ENCODE measurements at places on chromosomes 16 and 17. TPM values are rescaled to one million over a fixed set of nuclear protein-coding genes. Genes with fewer than 3 reads are reported as not detected.

GRCh38 chr16:67019171-67019570 lies 9.8 kb upstream of the CBFB start:
- DNase-seq = no peak

GRCh38 chr17:64385187-64386083 lies 5.2 kb downstream of the PECAM1 start:
- no peak for DNase-seq

DNA sequence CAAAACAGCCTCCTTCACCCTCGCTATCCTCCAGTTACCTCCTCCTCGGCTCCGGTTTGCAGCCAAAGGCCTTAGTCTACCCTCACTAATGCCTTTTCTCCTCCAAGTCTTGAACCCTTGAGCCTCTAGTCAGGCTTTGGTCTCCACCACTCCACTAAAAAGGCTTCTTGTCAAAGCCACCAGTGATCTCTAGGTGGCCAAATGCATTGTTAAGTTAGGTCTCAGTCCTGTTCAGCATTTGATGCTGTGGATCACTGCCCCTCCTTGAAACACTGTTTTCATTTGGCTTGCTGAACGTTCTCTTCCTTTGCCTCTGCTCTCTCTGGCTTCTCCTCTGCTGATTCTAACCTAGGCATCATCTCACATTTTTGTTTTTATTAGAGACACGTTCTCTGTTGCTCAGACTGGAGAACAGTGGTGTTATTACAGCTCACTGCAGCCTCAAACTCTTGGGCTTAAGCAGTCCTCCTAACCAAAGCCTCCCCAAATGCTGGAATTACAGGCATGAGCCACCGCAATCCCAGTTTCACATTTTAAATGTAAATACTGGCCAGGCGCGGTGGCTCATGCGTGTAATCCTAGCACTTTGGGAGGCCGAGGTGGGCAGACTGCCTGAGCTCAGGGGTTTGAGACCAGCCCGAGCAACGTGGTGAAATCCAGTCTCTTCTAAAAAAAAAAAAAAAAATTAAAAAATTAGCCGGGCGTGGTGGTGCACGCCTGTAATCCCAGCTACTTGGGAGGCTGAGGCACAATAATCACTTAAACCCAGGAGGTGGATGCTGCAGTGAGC lies 1.1 kb downstream of the SGF29 start:
- no peak for DNase-seq

DNA sequence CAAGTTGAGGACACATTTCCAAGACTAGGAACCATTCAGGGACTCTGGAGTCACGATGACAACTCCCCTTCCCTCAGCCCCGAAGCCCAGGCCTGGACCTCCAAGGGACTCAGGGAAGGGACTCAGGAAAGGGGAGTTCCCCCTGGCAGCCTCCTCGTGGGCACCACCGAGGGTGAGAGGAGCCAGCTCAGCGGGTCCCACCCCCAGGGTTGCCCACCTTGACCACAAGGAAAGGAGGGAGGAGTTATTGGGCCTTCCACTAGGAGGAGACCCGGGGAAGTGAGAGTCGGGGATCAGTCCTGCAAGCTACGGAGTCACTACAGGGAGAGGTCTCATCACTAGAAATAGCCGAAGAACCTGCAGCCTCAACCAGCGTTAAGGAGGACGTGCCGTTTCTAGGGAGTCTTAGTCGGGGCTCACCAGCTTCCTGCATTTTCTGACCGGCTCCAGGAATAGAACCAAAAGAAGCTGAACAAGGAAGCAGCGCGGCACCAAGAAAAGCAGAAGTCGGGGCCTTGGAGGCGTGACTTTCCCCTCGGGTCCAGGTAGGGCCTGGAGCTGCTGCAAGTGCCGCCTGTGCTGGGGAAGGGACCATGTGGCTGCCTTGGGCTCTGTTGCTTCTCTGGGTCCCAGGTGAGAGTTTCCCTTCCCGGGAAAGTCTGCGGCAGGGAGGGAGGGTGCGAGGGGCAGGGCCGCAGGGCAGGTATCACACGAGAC lies at the start of gene CD300A:
CD300A (plus strand) TSS at position 524 of the 717 bp plus-strand sequence; CDS start at position 594, 70 bp downstream.
- no peak for DNase-seq

DNA sequence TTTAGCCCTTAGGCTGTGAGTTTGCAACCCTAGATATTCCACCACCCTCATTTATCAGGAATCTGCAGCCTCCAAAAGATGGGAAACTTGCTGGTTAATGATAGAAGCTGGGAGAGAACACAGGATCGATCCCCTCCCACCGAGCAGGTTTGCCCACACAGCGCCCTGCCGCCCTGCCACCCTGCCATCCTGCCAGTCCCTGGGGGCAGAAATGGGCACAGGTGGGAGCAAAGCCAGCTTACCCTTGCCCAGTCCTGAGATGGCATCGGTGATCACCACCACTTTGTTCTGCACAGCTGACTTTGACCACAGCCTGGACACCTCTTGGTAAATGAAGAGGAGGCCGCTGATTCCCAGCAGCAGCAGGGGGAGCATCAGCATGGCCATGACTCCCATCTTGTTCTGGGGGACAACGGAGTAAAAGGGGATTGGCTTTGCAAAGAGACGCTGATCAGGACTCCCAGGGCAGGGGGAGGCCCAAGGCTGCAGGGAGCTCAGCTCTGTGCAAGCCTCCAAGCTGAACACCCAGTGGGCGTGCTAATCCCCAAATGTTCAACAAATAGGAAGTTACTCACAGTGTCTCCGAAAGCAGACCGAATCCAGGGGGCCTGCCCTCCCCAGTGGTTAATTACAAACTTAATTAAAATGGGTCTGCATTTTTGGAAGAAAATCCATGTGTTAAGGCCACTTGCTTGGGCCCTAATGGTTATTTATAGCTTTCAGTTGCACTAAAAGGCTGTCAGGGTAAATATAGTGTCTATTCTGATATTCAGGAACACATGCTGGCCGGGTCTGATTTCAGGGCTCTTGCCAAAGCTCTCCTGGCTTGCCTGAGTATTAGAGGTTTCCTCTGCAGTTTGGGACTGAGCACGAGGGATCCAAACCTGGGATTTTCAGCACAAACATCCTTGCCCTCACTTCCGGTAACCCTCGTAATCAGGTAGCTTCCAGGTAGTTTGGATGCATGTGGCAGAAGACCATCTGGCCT lies at the start of gene DHRS7C:
DHRS7C (minus strand) TSS at position 704 of the 988 bp plus-strand sequence; CDS start at position 396, 308 bp downstream.
- DNase-seq = no peak

DNA sequence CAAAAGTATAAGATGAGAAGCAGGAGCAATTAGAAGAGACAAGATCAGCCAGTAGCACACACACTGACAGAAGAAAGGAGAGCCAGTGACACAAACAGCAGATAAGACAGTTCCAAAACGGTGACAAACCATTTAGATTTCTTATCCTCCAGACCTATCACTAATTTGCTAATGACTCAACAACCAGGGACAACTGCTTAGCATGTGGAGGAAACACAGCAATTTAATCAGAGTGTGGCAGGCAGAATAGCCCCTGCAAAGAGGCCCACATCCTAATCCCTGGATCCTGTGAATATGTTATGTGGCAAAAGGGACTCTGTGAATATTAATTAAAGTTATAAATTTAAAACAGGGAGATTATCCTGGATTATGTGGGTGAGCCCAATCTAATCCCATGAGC lies 81.1 kb downstream of the CACNG1 start:
- DNase-seq = no peak

- no peak for DNase-seq
Observed at GRCh38 chr17:48735062-48735351, 6.5 kb upstream of the HOXB13 start.

GRCh38 chr16:70432356-70432722 lies 6.6 kb downstream of the ST3GAL2 start:
- DNase-seq = no peak

- DNase-seq = no peak
Observed at GRCh38 chr17:62900096-62900495, 65.9 kb upstream of the TANC2 start.

DNA sequence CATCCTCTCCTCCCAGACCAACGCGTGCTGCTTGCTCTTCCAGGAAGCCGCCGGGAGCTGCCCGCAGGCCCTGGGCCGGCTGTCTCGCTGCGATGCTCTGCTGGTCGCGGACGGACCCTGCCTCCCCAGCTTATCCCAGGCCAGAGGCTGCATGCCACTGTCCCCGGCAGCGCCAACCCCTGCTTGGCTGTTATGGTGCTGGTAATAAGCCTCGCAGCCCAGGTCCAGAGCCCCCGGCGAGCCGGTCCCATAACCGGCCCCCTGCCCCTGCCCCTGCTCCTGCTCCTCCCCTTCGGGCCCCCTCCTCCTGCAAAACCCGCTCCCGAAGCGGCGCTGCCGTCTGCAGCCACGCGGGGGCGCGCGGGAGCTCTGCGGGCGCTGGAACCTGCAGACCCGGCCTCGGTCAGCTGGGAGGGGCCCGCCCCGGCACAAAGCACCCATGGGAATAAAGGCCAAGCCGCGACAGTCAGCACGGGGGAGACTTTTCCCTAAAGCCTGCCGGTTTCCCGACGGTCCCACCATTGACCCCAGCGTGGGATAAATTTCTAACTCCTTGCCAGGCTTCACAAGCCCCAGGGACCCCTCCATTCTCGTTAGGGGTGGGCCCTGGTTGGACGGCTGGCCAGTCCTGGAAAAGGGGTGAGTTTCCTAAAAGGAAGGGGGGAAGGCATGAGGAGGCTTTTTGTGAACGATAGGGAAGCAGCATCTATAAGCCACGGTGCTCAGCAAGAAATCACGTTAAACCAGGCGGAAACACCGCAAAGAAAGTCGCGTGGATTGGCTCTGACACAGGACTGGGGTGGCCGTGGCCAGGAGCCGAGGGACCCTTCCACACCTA lies 11.2 kb downstream of the ENPP7 start:
- DNase-seq = peak; percentile 72

GRCh38 chr17:17794382-17794781 lies 42.4 kb downstream of the SREBF1 start:
- no peak for DNase-seq

- DNase-seq = no peak
Observed at GRCh38 chr17:81976332-81977210, 858 bp upstream of the ASPSCR1 start.

GRCh38 chr17:78974635-78975591 lies 4.8 kb downstream of the LGALS3BP start:
- DNase-seq = no peak

DNA sequence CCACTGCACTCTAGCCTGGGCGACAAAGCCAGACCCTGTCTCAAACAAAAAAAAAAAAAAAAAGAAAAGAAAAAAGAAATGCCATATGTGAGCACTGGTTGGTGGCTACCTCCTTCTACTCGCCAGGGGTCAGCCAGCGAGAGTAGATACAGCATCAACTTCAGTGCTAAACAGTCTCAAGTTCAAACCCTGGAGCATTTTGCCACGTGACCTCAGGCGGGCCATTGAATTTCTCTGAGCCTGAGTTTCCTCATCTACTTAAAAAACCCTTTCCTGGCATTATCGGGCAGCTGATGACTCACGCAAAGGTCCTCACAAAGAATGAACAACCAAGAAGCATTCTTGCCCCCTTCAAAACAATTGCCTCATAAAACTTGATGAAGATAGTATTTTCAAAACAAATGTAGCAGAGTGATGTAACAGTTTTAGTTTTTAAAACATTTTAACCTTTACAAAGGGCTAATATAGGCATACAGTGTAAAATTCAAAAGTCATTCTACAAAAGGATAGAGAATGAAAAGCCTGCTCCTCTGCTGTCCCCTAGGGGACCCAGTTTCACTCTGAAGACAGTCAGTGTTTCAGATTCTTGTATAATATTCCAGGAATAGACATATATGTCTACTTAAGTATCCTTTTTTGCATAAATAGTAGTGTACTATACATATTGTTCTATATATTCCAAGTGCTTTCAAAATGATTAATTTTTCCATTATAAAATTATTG lies 28.4 kb downstream of the DNAH2 start:
- DNase-seq = no peak

GRCh38 chr16:11619327-11619851 lies 32.7 kb upstream of the LITAF start:
- DNase-seq = no peak

DNA sequence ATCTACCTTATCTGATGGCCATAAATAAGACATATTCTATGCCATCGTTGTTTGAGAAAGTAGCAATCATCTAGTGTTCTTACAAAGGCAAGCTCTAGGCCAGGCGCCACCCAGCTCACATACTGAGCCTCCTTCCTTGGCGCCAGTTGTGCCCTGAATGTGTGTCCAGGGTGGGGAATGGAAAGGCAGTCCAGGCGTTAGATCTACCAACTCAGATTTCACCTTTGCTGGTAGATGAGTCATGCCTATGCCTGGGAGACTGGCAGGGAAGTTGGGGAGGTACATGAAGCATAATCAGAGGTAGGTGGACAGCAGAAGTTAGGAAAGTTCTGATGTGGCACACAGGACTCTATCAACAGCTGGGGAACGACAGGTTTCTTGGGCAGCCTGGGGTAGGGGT lies 23.6 kb downstream of the SDR42E1 start:
- no peak for DNase-seq

DNA sequence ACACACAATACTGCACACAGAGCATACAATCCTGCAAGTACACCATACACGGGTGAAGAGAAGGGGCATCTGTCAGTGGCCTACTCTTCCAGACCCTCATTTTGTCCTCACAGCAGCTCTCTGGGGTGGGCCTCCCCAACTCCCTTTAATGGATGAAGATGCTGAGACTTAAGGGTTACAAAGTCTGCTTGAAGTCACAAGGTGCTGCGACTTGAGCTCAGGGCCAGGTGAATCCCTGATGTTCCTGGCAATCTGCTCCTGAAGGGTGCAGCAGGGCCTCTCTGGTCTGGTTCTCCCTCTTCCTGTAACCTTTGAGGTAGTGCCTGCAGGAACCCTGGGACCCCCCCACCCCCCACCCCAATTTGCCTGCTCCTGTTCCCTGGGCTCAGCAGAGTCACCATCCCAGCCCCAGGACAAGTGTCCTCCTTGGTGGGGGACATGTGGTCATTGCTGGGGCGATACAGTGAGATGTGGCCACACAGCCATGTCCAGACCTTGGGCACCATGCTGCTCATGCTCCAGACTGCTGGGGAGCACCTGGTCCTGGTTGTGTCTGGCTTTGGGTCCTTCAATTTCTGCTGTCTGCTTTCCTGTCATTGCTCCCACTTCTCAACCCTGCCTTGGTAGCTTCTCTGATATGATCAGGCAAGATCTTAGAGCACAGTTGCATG lies 107.5 kb downstream of the METRNL start:
- no peak for DNase-seq

DNA sequence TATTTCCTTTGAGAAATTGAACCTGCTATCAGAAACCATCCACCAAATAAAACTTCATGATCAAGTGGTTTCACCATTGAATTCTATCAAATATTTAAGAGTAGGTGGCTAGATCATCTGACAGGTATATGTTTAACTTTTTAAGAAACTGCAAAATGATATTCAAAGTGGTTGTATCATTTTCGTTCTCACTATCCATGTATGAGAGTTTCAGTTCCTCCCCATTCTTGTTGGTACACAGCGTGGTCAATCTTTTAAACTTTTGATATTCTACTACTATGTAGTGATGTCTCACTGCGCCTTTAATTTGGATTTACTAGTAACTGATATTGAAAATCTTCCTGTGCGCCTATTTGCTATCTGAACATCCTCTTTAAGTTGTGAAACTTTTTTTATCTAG lies 163.7 kb downstream of the CYB561 start:
- no peak for DNase-seq

The MPDU1 gene
- polyA plus RNA-seq = 102 TPM

The FBXL16 gene
- polyA plus RNA-seq = 0.86 TPM

The TBC1D3L gene
- polyA plus RNA-seq = 28.0 TPM

The CDRT15 gene
- 1.1 TPM for polyA plus RNA-seq

The NAGS gene
- 3.5 TPM for polyA plus RNA-seq

The PRSS33 gene
- polyA plus RNA-seq = 0.97 TPM

The MARCHF10 gene
- polyA plus RNA-seq = 1.3 TPM

The CRLF3 gene
- polyA plus RNA-seq = 12.3 TPM

Data from left renal cortex interstitium (tissue), 4 donors.